Stimulated activated CD8-positive, alpha-beta memory T cell treated with anti-CD3 and anti-CD28 coated beads, Interleukin-15, amount 100 ng/mL, for 4 hours (primary cell): ENCODE measurements at places on chromosomes 13 and 19.

DNA sequence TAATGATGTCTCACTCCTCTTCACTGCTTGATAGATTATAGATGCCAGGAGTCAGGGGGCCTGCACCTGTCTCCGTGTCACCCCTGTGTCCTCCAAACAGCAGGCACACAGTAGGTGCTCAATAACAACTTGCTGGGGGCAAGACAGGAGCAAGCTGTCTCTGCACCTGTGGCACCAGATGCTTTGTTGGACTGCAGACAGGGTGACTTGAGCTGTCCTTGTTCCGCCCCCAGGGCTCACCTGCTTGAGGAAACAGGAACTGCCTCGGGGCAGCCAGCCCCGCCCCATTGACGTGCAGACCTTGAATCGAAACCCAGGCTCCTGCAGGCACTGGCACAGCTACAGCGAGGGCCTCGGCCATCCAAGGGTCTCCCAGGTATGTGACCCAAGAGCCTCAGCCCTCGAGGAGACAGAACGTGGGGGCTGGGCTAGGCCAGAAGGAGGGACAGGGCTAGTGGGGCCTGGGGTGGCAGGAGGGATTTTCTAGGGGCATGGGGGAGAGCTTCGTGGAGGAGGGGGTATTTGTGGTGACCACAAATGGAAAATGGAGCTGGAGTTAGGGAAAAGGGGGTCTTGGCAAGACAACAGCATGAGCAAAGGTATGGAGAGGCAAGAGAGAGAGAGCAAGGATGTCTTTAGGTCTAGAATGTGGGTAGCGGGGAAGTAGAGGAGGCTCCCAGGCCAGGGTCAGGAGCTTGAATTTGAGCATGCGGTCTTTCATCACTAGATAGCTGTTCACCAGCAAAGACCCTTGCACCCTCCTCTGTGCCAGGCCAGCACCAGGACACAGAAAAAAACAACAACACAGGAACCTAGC, at the start of gene HSH2D:
TSS of gene HSH2D (plus strand) at position 287 of the 817 bp plus-strand sequence. CDS start 5,066 bp downstream, outside the sequence.
- DNase-seq, result peak; percentile 49

DNA sequence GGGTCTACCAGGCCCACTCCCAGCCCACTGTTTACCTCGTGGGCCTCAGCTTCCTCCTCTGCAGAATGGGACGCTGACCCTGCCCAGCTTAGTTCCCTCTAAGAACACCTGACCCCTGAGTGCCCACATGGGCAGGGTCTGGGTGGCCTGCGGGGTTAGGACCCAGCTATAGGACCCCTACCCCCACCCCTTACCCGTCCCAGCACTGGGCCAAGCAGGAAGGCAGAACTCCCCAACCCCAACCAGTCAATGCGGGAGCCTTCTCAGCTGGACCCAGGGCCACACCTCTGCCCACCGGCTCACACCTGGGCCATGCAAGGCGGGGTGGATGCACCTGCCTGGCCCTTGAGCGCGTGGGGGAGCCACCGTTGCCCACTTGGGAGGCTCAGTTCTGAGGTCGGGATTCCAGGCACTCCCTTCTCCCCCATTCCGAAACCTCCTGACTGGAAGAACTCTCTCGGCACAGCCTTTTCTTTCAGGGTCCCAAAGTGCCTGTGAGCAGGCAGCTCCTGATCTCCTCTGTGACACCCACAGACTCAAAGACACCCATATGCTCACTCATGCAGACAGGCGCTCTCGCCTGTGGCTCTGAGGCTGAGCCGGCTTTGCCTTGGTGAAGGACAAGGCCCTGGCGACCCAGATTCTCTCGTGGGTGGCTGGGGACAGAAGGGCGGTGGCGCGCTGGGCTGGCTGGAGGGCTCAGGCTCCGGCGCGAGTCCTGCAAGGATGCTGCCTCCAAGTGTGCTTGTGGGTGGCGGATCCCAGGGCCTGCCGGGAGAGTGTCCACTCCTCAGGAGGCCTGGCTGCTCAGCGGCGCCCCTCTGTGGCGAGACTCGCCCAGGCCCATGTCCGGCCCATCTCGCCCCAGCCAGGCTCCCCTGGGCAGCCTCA, 27.9 kb upstream of the PARP4 start:
- DNase-seq, result no peak

DNA sequence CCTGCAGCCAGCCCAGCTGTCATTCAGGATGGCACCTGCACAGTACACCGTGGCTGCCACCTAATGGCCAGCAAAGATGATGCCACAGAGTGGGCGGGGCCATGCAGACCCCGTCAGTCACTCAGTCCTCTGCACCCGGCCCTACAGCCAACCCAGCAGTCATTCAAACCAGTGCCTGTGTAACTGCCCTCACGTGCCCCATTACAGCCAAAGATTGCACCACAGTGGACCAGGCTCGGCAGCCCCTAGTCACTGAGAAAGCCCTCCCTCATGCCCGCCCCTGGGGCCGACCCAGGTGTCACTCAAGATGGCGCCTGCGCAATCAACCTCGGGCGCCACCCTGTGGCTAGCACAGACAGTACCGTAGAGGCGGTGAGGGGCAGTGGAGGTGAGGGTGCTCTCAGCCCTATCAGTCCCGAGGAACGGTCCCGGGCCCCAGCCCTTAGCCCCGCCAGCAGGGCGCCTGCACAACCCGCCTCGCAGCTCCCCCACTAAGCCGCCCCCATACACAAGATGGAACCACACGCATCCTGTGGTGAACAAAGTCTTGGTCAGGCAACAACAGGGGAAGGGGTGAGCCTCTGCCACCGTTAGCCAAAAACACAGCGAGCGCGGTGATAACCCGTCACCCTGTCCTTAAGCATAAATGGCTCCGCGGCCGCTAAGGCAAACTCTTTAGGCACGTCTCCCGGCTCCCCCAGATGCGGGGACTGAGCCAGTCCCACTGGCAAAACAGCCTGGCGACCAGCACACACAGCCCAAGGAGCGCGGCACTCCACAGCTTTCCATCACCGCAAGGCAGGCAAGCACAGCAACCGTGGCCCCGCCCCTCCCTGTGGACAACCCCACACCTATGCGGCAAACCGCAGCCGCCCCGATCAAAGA, 2.3 kb downstream of the PEG3 start:
- DNase-seq, result no peak

GRCh38 chr19:21358768-21359451, at the start of gene ZNF738:
Gene ZNF738, plus strand, starts transcription at chr19:21359000. Its CDS starts 141 bp downstream, at chr19:21359141.
- peak; percentile 69 for DNase-seq

GRCh38 chr13:29543230-29544215, 52.0 kb downstream of the SLC7A1 start:
- peak; percentile 4 for DNase-seq

GRCh38 chr13:49466292-49466838, 22.3 kb downstream of the SETDB2 start:
- DNase-seq, result no peak

DNA sequence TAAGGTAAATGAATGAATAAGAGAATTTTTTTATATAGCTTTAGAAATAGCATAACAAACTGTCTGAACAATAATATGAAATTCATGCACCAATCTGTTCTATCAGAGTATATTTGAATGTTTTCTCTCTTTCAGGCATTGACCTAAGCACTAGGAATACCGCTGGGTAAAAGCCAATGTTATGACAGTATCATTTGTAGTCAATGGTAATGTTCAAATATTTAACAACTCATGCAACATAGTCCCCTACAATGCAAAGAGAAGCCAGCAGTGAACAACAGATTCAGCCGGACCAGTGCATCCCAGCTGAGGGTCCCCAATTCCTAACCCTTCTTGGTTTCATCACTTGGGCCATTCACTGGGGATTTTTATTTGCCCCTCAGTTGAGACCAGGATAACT, 52.6 kb upstream of the MYCBP2 start:
- DNase-seq, result no peak

GRCh38 chr13:97627566-97627965, 193.6 kb downstream of the RAP2A start:
- DNase-seq, result no peak

GRCh38 chr13:47218611-47219010, 321.8 kb upstream of the HTR2A start:
- DNase-seq, result no peak

DNA sequence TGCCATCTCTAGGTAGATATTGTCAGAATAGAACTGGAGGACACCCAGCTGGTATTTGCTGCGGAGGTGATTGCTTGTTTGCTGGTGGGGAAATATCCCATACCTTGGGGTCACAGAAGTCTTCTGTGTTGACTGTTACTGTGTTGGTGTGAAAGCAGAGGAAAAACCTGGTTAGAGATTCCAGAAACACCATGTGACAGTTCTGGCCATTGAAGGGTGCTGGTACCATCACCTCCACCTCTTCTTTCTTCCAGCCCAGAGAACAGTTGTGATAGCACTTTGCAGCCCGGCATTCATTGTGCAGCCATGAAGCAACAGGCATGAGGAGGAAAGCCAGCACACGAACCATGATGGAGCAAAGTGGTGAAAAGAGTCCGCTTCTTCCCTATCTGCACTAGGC, 4.9 kb upstream of the LHFPL6 start:
- no peak for DNase-seq

- DNase-seq, result no peak
Measured at GRCh38 chr19:3450796-3451411, 29.4 kb downstream of the SMIM24 start.

- DNase-seq, result no peak
Measured at GRCh38 chr13:60274655-60275054, 110.9 kb upstream of the DIAPH3 start.

- no peak for DNase-seq
Measured at GRCh38 chr19:30647891-30648720, 275.9 kb downstream of the ZNF536 start.

DNA sequence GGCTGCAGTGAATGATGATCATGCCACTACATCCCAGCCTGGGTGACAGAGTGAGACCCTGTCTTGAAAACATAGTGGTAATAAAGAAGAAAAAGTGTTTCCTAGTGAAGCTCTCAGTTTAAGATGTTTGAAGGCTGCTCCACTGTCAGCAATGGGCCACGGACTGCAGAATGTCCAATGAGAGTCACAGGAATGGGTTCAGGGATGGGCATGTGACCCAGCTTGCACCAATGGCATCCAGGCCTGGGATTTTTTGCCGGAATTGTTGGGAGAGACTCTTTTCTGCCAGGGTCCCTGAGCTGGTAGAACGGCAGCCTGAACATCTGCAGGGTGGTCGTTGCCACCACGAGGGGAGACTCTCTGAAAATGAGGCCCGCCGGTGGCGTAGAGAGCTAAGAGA, 6.3 kb downstream of the SHISA7 start:
- no peak for DNase-seq

DNA sequence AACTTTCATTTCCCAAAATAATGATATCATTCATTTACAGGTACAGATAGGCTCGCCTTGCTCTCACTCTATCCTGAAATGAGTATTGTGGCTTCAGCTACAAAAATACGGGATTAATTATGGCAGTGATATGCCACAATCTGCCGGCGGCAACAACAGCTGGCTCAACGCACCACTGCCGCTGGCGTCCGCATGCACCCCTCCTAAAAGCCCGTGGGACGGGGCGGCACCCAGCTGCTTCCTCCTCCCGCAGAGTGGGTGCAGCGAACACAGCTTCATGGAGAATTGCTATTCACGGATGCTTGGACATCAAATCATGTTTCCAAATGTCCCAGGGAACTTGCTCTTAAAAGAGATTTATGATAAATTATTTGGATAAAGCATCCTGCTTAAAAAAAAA, 266.8 kb downstream of the TEX29 start:
- no peak for DNase-seq

DNA sequence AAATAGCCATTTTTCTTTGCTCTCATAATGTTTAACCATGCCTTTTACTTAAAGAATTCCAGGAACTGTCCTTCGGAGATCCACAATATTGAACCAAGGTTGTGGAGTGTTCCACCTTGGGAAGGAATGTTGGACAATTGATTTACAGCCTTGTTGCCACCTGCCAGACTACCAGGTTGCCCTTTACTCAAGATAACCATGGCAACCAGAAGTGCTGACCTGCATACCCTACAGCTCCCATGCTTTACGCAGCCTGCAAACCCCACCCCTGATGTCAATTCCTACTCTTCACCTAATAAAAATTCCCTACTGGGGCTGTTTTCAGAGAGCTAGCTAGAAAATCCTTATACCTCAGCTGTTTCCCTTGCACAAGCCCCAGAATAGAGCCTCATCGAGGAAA, 151.0 kb upstream of the RXFP2 start:
- no peak for DNase-seq

GRCh38 chr13:26785838-26786630, 25.4 kb upstream of the GPR12 start:
- DNase-seq, result peak; percentile 8

DNA sequence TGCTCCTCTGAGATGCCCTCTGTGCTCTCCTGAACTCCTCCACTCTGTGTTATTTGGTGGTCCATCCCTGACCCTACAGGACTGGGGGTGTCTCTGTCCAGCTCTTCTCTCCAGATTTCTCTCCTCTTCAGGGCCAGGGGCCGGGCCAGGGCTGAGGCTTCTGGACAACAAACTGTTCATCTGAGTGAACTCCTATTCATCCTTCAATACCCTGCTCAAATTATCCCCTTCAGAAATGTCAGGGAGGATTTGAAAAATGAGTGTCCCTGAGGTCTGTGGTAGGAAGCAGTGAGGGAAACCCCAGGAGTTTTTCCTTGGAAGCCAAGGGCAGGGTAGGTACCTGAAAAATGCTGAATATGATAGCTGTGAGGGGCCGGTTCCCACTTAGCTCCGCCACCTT, 7.6 kb downstream of the PDE4C start:
- no peak for DNase-seq

- no peak for DNase-seq
Measured at GRCh38 chr19:48745208-48745995, 1.3 kb downstream of the IZUMO1 start.

- DNase-seq, result no peak
Measured at GRCh38 chr13:34779171-34779570, 162.9 kb upstream of the NBEA start.

DNA sequence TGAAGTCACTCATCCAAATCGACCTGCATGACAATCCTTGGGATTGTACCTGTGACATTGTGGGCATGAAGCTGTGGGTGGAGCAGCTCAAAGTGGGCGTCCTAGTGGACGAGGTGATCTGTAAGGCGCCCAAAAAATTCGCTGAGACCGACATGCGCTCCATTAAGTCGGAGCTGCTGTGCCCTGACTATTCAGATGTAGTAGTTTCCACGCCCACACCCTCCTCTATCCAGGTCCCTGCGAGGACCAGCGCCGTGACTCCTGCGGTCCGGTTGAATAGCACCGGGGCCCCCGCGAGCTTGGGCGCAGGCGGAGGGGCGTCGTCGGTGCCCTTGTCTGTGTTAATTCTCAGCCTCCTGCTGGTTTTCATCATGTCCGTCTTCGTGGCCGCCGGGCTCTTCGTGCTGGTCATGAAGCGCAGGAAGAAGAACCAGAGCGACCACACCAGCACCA, 5.9 kb downstream of the SLITRK5 start:
- DNase-seq, result no peak

GRCh38 chr19:1592024-1592754, 476 bp downstream of the MBD3 start:
- DNase-seq, result peak; percentile 68

DNA sequence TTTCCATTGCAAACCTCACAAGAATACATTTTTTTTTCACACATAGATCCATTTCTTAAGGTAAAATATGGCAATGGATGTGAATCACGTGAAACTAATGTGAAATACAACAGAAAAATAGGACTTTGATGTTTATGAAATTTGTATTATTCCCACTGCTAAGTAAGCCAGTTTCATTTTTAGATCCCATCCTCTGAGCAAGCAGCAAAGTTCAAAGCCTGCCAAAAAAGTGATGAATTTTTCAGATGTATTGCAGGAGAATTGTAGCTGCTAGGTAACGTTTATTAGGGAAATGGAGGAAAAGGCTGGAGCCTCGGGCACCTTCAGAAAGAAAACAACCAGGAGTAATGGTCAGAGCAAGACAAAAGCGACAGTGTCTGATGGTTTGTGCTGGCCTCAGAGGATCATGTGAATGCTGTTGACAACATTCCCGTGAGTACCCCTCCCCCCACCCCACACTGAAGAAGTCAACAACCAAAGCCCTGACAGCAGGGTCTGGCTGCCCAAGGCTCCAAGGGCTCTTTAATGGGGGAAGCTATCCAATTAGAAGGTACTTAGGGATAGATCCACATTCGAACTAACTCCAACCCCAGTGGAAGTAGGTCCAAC, 95.5 kb downstream of the OXGR1 start:
- no peak for DNase-seq
